ENCODE measurements at places on chromosomes 4 and X. TPM values are rescaled to one million over a fixed set of nuclear protein-coding genes. Genes with fewer than 3 reads are reported as not detected.

GRCh38 chr4:155959417-155959816 is 5.8 kb upstream of the CTSO start:
- H3K36me3 ChIP-seq = no peaks in the 10 kb centered on the region
- peaks cover 12% of the 10 kb centered on the region for H3K27me3 ChIP-seq
- no peak overlapping the region for H3K27ac ChIP-seq
- H3K4me3 ChIP-seq = no peak overlapping the region
- peaks cover 5% of the 10 kb centered on the region for H3K4me1 ChIP-seq

DNA sequence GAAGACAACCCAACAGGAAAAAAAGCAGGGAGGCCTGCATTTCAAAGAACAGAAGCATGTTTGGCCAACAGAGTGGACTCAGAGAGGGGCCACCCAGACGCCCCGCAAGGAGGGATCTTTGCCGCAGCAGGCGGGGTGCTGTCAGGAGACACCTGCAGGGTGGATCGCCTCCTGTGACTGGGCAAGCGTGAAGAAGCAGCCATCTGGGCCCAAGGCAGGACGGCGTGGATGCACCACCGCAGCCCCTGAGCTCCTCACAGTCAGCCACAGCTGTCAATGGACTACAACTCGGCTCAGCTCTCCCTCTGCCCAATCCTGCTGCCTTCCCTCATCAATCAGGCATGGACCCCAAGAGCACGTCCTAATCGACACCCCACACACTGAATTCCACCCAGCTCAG is 32.0 kb upstream of the MAN2B2 start:
- peaks cover 25% of the 10 kb centered on the region for H3K27me3 ChIP-seq
- H3K27ac ChIP-seq = no peak overlapping the region
- ATAC-seq = no peak
- no peak overlapping the region for H3K4me3 ChIP-seq

DNA sequence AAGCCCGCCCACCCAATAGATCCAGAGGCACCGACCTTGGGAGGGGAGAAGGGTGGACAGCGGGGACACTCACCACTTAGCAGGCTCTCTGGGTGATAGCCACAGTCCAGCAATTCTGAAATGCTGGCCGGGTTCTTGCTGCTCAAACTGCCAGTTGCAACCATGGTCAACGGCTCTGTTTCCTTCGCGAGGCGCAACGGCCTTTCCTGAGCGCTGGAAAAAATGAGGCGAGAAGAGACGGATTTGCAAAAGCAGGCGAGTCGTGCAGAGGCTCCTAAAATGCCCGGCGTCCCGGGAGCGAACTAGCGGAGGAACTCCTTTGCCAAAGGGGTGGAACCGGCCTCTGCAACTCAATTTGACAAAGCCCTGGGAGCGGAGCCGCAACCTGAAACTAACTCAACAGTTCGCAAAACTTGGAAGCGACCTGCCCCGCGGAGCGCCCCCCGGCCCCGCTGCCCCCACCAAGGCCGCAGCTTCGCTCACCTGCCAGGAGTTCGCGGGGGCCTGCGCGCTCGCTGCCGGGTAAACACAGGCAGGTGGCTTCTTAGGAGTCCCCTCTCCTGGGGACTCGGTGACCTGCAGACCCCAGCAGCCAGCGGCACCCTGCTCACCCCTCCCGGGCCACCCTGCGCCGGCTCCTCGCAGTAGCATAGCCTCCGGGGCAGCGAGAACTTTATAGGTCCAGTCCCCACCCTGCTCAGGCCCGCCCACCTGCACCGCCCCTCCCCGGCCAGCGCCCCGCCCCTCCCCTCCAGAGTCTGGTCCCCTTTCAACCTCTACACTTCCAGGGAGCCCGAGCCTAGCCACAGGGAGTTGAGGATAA is at the start of gene DDIT4L:
TSS of gene DDIT4L (minus strand) at position 649 of the 823 bp plus-strand sequence. CDS start at position 164, 485 bp downstream.
- H3K4me1 ChIP-seq = peaks cover 11% of the 10 kb centered on the region
- H3K27me3 ChIP-seq = peaks cover 39% of the 10 kb centered on the region
- H3K36me3 ChIP-seq = no peaks in the 10 kb centered on the region
- H3K27ac ChIP-seq = no peak within 1 kb of the TSS
- ATAC-seq = peak; percentile 78

The ELK1 gene
- total RNA-seq = 77.8 TPM

The CITED1 gene
- not detected for total RNA-seq

The OR13H1 gene
- total RNA-seq = not detected

The DNASE1L1 gene
- 16.7 TPM for total RNA-seq

GRCh38 chr4:120881351-120881750 is 41.2 kb downstream of the PRDM5 start:
- no peaks in the 10 kb centered on the region for H3K36me3 ChIP-seq
- no peak overlapping the region for H3K27ac ChIP-seq
- H3K27me3 ChIP-seq = no peaks in the 10 kb centered on the region
- H3K4me3 ChIP-seq = no peak overlapping the region
- H3K4me1 ChIP-seq = no peaks in the 10 kb centered on the region

The MAML3 gene
- total RNA-seq = 0.98 TPM

DNA sequence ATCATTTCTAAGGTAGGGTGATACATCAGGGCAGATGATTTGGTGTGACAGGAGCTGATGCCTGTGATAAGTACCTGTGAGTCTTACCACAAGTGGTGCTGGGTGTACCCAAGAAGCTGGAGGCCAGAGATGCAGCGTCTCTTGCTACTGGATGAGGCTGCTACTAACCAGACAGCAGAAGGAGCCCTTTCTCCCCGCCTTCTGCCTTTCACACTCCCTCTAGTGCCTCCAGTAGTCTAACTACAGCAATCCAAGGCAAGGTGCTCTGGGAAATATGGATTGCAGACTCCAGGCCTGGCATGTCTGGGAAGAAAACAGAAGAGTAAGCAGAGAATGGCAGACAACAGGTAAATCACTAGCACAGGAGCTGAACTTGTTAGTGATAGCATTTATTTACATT is 470.8 kb downstream of the NKX6-1 start:
- no peaks in the 10 kb centered on the region for H3K36me3 ChIP-seq
- H3K4me1 ChIP-seq = no peaks in the 10 kb centered on the region
- no peak for ATAC-seq
- no peak overlapping the region for H3K4me3 ChIP-seq
- no peak overlapping the region for H3K27ac ChIP-seq

DNA sequence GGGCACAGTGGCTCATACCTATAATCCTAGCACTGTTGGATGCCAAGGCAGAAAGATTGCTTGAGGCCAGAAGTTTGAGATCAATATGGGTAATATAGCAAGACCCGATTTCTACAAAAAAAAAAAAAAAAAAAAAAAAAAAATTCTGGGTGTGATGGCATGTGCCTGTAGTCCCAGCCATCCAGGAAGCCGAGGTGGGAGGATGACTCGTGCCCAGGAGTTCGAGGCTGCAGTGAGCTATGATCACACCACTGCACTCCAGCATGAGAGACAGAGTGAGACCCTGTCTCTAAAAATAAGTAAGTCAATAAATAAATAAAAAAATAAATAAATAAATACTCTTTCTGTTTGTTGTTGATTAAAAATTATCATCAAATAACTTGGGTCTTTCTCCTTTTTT is 62.4 kb upstream of the BMPR1B start:
- no peaks in the 10 kb centered on the region for H3K27me3 ChIP-seq
- no peaks in the 10 kb centered on the region for H3K36me3 ChIP-seq
- no peaks in the 10 kb centered on the region for H3K4me1 ChIP-seq

- H3K27me3 ChIP-seq = no peaks in the 10 kb centered on the region
- no peak overlapping the region for H3K27ac ChIP-seq
- no peaks in the 10 kb centered on the region for H3K4me1 ChIP-seq
- ATAC-seq = peak; percentile 26
- H3K4me3 ChIP-seq = no peak overlapping the region
These were observed 269.2 kb upstream of the MAOA start for GRCh38 chrX:43386875-43387274.

DNA sequence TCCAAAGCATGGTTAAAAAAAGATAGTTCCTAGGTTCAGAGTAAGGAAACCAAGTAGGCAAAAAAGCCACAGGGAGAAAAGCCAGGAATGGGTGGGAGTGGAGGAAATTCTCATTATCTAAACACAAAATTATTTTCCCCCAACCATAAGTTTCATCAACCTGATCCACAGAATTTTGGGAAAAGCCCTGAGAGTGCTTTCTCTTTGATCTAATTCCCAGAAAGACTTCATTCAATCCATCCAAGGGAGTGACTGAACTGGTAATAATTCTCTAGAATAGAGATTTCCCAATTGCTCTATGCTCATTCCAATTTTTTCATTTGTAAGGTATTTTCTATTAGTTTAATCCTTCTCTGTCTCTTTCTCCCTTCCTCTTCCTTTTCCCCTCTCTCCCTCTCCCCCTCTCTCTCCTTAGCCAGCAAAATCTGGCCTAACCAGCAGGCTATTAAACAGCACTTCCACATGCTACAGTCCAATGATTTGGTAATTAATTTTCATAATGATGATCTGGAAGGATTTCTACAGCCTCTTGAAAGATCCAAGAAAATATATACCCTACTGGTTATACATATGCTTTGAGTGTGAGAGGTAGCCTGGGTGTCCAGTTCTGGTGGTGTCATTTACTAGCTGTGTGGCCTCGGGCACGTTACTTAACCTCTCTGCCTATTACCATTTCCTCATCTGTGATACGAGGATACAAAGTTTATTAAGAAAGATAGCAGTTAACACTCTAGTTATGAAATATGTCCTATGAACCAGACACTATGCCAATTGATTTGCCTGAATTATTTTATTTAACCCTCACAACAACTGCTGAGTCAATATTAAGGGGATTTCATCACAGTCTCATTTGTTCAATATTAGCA is 251.5 kb upstream of the RASGEF1B start:
- ATAC-seq = no peak
- no peak overlapping the region for H3K27ac ChIP-seq
- H3K4me1 ChIP-seq = peaks cover 6% of the 10 kb centered on the region
- no peaks in the 10 kb centered on the region for H3K36me3 ChIP-seq

DNA sequence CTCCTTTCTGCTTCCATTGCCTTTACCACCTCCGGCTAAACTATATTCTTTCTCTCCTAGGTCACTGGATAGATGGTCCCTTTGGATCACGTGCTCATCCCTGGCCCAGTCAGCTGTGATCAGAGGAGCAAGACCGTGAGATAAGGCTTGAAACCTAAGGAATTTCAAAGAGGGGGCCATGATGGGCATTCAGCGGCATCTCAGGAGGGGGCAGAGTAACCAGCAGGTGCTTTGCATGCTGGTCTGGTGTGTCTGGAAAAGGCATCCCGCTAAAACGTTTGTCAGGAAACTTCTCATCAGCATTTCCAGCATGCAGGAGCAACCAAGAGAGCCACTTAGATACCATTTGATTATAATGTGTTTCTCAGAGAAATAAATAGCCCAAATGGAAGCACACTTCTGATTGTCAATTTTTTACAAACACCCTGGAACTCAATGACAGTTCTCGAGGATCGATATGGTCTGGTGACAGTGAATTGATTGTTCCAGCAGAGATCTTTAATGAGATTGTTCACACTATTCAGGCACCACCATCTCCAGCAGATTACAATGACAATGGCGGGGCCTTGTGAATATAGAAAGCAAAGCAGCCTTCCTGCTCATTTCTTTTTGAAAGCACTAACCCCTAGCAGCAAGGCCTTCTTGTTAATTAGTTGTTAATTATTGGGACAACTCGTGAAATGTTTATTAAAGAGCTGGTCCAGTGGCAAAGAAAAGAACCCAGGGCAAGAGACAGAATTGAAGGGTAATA is 327.1 kb downstream of the PTTG2 start:
- no peaks in the 10 kb centered on the region for H3K36me3 ChIP-seq
- H3K27ac ChIP-seq = no peak overlapping the region
- H3K4me1 ChIP-seq = no peaks in the 10 kb centered on the region
- no peak for ATAC-seq

The CT83 gene
- total RNA-seq = not detected

DNA sequence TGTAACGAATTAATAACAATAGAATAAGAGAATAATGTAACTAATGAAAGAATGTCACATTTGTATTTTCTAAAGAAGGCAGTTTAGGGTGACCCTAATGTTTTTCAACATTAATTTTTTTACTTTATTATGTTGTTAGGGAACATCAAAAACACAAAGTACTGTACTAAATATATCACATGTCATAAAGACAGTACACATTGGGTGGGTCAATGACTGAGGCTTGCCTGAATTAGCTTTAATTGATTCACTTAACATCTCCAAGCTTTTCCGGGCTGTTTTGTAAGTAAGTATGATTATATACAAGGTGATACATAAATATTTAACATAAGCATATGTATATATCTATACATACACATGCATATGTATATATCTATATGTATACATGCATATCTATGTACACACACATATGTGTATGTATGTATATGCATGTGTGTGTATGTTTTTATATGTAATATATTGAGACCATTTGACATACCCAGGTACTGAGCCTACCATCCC is 43.4 kb upstream of the KLF3 start:
- H3K27me3 ChIP-seq = no peaks in the 10 kb centered on the region
- H3K36me3 ChIP-seq = no peaks in the 10 kb centered on the region
- H3K4me1 ChIP-seq = peaks cover 5% of the 10 kb centered on the region
- H3K27ac ChIP-seq = no peak overlapping the region

GRCh38 chr4:90189946-90190345 is 62.8 kb downstream of the CCSER1 start:
- no peaks in the 10 kb centered on the region for H3K36me3 ChIP-seq
- ATAC-seq = no peak
- no peaks in the 10 kb centered on the region for H3K4me1 ChIP-seq
- peaks cover 3% of the 10 kb centered on the region for H3K27me3 ChIP-seq

- H3K27ac ChIP-seq = peak overlapping the region; percentile 83
- no peaks in the 10 kb centered on the region for H3K27me3 ChIP-seq
- no peak for ATAC-seq
- H3K4me3 ChIP-seq = peak overlapping the region; percentile 86
- peaks cover 49% of the 10 kb centered on the region for H3K36me3 ChIP-seq
These were observed 1.4 kb downstream of the BCAP31 start for GRCh38 chrX:153722704-153723350.

- H3K36me3 ChIP-seq = no peaks in the 10 kb centered on the region
- no peaks in the 10 kb centered on the region for H3K4me1 ChIP-seq
- no peak overlapping the region for H3K27ac ChIP-seq
These were observed 24.9 kb downstream of the GLRA2 start for GRCh38 chrX:14554131-14554715.

The ATP6AP2 gene
- 44.9 TPM for total RNA-seq

The CLGN gene
- 0.08 TPM for total RNA-seq

DNA sequence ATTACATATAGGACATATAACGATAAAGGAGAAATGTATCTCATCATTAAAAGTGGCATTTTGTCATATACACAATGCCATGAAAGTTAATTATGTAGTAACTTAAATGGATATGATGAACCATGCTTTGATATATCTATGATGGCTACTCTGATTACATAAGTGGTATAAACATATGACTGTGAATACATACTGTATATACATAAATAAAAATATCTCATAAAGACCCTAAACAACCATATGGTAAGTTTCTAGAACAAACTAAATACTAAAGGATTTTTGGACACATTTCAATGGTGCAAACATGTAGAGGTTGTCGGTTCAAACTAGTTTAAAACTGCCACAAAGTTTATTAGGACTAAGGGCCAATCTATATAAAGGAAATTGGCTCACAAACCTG is 849.6 kb upstream of the INTU start:
- H3K4me1 ChIP-seq = no peaks in the 10 kb centered on the region
- H3K27me3 ChIP-seq = no peaks in the 10 kb centered on the region
- no peak for ATAC-seq
- no peak overlapping the region for H3K4me3 ChIP-seq
- no peak overlapping the region for H3K27ac ChIP-seq

DNA sequence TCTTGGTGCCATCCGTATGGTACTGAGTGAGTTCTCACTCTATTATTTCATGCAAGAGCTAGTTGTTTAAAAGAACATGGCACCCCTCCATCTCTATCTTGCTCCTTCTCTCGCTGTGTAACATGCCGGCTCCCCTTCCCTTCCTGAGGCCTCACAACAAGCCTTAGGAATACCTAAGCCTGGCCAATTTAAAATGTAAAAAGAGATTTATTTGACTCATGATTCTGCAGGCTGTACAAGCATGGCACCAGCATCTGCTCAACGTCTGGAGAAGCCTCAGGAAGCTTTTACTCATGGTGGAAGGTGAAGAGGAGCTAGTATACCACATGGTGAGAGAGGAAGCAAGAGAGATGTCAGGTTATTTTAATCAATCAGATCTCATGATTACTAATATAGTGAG is 90.4 kb upstream of the NUDT10 start:
- no peaks in the 10 kb centered on the region for H3K4me1 ChIP-seq
- ATAC-seq = no peak
- H3K4me3 ChIP-seq = no peak overlapping the region
- H3K27me3 ChIP-seq = no peaks in the 10 kb centered on the region

Measured in activated T-helper 17 cell treated with anti-CD3 and anti-CD28 coated beads, Interleukin-2, amount 50 U/mL, for 72 hours (primary cell).